ENCODE measurements at places on chromosomes 11 and 22.

GRCh38 chr11:115420505-115420904 lies 83.7 kb downstream of the CADM1 start:
- DNase-seq: no peak

GRCh38 chr11:32200136-32200847 lies 109.4 kb downstream of the RCN1 start:
- no peak for DNase-seq

GRCh38 chr11:31882951-31883392 lies 71.8 kb upstream of the PAX6 start:
- no peak for DNase-seq

- DNase-seq: no peak
Measured at GRCh38 chr11:33476945-33477606, 219.9 kb downstream of the HIPK3 start.

DNA sequence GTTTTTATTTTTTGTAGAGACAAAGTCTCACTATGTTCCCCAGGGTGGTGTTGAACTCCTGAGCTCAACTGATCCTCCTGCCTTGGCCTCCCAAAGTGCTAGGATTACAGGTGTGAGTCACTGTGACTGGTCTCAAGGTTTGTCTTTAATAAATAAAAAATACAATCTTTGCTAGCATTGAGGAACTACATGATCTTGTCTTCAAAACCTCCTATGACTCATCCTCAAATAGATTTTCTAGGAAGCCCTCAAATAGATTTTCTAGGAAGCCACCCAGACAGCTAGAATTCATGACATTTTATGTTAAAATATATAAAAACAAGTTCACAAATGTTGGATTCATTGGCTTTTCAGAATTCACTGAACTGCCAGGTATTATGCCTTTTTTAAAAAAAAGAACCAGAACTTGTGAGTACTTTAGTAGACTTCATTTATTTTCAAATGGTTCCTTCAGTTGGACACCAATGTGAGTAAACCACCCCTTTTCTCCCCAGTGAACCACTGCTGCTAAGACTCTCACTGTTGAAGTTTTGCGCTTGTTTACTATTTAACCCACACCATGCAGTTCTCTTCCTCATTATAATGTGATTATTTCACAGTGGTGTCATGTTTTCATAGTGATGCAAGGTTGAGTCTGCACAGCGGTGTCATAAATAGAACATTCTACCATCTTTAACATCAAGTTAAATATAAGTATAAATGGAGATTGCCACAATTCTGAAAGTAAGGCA lies 303.9 kb downstream of the CASP12 start:
- no peak for DNase-seq

DNA sequence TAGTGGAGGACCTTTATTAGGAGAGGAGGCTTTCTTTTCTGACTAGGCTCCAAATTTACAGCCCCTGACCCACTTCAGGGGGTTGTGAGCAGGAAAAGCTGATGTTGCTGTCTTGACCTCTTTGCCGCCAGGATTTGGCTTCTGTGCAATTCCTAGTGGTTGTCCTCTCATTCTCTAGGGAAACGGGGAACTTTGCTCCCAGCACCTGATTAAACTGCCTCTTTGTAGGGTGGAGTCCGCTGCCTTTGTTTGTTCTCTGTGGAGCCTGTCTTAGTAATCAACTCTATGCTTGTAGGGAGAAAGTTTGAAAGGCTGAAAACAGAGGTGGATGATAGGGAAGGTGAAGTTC lies 16.3 kb downstream of the CTNND1 start:
- DNase-seq: no peak

DNA sequence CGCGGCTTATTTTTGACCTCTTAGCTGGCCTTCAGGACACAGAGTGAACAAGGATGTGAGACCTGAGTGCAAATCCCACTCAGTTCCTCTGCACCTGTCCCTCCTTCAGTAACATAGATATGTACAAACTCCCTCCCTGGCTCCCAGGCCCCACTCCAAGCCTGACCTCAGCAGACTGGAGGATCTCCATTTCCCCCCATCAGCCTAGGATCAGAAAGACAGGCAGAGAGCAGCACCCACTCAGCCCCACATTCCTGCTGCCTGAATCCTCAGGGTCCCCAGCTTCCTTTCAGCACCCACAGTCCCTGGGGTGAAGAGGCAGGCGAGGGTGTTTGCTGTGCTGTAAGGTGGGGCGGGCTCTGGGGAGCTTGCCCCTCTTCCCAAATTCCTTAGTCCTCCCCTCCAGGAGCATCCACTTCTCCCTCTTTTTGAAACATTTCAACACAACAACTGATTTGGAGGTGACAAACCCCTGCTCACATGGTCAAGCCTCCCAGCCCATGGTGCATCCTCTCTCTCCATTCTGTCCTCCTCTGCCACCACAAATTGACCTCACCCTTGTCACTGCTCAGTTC lies 151.1 kb downstream of the FEZ1 start:
- DNase-seq: peak; percentile 76
